ENCODE measurements at places on chromosomes 2 and 18.
A peak's percentile ranks its signal among the peaks of the same experiment; 100 is the strongest.

DNA sequence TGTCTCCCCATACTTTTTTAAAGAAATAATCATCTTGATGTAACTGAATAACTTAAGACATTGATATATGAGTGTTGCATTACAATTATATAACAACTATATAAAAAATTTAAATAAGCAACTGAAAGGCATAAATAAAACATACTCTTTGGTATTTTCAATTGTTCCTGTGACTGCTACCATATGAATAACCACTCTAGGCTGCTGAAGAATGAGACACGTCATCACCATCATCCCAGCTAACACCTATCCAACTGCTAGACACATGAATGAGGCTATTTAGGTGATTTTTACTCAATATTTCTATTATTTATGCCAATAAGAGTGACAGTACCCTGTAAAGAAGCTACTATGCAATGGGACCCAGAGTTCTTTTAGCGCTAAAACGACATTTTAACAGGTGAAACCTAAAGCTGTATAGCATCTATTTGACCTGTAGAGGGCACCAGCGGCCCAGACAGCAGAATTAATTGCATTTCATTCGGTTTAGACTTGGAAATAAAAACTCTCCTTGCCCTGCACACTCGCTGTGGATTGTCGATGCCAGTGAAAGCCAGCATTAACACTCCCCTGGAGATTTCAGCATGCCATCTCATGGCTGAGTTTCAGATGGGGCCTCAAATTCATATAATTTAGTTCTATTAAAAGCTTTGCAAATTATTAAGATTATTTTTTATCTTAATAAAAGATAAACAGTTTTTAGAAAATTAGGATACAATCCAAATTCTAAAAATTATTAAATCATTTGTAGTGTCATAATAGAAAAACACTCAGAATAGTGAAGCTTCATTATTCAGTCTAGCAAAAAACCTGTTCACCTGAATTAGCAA is 89.4 kb upstream of the MAP2 start:
- peak; percentile 39 for DNase-seq

DNA sequence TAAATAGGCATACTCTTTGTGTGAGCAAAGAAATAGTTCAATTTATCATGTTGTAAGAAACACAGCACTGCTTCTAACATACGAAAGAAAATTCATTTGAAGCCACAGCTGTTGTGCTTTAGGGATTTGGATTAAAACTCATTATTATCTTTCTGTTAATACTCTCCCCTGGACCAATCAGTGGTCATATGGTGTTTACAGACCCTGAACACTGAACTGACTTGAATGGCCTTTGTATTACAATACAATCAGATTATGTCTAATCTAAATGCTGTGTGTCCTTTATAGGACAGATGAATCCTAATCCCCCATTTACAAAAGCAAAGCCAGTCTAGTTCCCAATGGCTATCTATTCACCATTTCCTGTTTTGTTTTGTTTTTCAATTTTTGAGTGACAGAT is 36.5 kb downstream of the ZNF385B start:
- DNase-seq: no peak

DNA sequence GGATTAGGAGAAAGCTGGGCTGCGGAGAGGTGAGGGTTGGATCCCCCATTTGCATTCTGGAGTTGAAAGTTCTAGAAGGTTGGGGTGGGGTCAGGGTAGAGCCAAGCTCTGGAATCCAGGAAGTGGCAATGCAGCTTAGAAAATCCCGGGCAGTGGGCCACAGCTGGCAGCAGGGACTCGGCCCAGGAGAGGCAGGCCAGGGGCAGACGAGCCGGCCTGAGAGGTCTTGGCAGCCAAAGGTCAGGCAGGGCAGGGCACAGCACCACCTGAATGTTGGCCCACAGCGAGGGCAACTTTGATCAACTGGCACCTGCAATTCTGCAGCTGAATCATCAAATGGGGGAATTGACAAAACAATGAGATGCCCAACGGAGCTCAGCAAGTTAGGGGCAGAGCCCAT is 139.2 kb downstream of the INHBB start:
- no peak for DNase-seq

GRCh38 chr2:1169291-1169949 is 218.8 kb downstream of the SNTG2 start:
- DNase-seq: no peak

DNA sequence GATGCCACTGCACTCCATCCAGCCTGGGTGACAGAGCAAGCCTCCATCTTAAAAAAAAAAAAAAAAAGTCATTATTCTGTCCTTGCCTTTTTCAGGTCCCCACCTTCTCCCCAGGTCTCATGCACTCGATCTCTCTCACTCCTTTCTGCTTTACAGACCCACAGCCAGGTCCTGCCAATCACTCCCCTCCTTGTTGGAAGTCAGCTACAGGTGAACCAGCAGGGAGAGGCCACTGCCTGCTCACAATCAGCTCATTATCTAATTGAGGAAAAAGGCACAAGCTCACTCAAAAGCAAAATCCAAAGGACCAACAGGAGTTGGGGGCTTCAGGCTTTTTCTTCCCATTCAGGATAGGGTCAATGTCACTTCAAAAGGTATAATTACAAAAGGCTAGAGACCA is 2.0 kb downstream of the WDFY1 start:
- no peak for DNase-seq

- DNase-seq: no peak
Observed at GRCh38 chr2:111225856-111226255, 105.1 kb downstream of the BCL2L11 start.

DNA sequence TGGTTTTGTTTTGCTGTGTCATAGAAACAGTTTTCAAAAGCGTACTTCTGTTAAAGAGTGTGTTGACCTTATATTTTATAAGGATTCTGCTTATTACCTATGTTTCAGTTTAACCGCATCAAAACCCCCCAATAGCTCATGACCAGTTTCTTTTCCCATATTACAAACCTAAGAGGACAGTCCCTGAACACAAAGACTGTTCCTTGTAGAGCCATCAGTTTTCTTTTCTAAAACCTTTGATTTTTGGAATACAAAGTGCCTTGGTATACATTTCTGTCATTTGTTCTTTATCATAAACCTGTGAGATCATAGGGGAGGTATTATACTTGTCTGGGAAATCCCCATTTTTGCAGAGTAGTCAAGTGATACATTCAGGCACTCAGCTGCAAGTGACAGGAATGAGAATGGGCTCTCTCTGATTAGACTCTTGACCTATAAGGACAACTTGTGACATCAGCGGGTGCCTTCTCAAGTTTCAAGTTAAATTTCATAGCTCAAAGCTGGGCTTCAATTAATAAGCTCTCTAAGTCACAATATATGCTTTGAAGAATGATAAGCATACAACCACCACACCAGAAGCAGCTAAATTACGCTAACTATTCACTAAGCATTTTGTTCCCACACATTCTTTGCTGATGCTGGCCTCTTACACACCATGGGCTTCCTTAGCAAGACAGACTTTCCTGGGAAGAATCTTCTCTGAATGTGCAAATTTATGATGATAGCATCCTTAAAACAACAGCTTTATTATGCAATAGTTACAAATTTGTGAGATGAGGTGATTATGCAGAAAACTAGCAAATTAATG is 97.5 kb upstream of the CD302 start:
- no peak for DNase-seq

- no peak for DNase-seq
Observed at GRCh38 chr2:232477751-232478510, 9.7 kb downstream of the ECEL1 start.

DNA sequence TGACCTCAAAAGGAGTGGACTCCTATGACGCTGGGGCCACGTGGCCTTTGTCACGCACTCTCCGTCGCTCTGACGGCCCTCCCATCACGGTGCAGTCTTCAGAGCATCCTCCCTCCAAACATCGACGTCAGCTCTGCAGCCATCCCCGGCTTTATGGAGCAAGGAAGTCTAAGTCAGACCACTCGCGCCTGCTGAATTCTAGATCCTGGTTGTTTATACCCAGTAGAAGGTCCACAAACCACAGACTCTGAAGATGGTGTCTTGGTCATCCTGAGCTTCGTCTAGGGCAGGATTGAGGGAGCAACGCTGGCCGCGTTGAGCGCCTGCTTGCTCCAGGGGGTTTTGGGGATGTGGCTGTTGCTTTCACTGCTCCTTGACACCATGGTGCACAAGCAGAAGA is 228.0 kb upstream of the SALL3 start:
- DNase-seq: no peak

- no peak for DNase-seq
Observed at GRCh38 chr18:13379930-13380690, 161.6 kb downstream of the LDLRAD4 start.

DNA sequence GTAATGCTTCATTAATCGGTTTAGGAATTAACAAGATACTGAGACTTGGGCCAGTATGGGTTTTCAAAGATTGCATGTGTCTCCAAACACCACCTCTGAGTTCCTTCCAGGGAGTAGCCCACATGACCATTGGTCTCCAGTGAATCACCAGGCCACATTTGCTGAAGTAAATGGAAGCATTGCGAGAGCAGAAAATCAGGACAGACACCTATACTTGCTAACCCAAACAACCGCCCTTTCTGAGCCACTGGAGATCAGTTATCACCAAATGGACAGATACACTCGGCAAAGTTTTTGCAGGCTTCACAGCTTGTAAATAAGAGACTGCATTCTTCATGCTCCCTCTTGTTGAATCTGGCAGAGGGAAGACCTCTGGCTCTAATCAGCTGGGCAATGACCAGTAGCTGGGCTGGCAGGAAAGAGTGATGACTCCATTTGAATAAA is 40.9 kb downstream of the GATA6 start:
- no peak for DNase-seq

DNA sequence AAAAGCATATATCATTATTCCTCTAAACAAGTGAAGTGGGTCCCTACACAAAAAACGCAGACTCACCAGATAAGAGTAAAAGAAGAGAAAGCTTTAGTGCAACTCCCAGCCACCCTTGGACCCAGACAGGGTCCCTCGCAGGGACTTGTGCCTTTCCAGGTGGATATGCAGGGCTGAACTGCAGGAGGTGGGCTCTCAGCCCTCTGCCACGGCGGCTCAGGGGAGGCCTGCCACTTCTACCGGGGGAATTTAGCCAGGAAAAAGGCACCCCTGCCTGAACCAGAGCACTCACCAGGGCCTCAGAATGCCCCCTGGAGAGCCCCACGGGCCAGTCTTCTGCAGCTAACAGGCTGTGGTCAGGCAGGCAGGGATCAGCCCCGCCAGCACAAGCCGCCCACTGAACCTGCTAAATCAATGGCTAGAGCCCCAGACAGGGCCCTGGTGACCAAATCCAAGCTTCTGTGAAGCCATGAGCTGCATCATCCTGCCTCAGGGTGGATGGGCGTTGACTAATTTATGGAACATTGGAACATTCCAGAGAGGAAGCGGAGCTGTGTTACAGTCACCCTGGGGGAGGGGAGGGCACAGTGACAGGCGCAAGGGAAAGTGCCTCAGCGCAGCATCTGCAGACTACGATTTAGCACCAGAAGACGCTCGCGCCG is 209.3 kb downstream of the EIPR1 start:
- no peak for DNase-seq

DNA sequence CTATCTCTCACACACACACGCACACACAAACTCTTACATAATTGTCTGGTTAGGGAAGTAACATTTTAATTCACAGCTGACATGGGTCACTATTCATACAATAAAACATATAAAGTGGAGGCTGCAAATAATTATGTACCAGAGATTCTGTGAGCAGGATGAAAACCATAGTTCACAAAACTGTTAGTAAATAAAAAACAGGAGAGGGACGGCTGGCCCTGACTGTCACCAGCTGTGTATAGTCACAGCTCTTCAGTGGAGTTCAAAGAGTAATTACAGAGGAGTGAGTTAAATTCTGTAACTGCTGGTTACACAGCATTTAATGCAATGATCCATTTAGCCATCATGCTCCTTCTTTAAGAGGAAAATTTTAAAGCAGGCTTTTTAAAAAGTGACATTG is 76.9 kb downstream of the NRXN1 start:
- DNase-seq: no peak

- no peak for DNase-seq
Observed at GRCh38 chr2:237978058-237978712, 11.4 kb downstream of the UBE2F start.

DNA sequence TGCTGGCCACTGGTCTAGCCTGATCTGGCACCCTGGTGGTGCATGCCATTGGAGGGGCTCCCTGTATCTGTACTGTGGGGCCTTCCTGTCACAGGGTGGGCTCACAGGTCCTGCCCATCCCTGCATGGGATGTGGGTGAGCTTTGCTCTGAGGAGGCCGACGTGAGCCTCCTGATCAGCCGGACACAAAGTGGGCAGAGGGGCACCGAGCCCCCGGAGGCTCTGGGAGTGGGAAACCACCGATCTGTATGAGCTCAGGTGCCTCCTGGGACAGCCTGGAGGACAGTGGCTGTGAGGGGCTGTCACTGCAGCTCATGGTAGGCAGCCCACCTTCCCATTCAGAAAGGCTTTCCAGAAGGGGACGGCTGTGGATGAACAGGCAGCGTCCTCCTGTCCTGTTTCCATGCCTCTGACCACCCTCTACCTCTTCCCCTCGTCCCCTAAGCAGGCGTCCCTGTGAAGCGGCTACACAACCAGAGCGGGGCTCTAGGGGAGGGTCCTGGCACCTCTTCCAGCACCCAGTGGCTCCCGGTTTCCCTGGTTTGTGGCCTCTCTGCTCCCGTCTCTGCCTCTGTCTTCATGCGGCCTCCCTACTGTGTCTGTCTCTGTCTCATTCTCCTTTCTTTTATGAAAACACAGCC is 112.5 kb upstream of the OTOS start:
- DNase-seq: no peak

DNA sequence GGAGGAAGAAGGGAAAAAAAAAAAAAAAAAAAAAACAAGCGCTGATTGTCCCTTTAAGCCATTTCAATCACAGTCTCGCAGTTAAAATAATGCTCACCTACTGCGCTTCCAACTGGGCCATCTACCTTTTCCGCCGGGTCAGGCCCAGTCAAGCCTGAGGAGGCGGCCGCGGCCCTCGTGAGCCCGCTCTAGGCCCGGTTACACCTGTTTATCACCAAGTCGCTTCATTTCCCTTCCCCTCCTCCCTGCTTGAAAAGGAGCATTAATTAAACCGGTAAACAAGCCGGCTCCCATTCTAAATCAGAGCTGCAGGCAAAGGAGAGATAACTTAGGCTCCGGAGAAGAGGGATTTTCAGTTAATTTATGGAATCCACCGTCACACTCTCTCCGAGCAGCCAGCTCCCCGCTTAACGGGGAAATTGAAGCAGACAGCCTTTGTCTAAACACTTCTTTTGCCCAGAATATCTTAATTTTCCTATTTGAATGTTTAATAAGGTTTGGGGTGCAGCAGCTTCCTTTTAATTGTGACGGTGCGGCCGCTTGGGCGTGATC is 140.1 kb upstream of the SIX3 start:
- DNase-seq: no peak

GRCh38 chr18:58536534-58537271 is 92.2 kb downstream of the ALPK2 start:
- DNase-seq: no peak

GRCh38 chr2:239291475-239292350 is 109.1 kb downstream of the HDAC4 start:
- DNase-seq: no peak

- DNase-seq: no peak
Observed at GRCh38 chr2:21268878-21269224, 145.1 kb downstream of the TDRD15 start.

DNA sequence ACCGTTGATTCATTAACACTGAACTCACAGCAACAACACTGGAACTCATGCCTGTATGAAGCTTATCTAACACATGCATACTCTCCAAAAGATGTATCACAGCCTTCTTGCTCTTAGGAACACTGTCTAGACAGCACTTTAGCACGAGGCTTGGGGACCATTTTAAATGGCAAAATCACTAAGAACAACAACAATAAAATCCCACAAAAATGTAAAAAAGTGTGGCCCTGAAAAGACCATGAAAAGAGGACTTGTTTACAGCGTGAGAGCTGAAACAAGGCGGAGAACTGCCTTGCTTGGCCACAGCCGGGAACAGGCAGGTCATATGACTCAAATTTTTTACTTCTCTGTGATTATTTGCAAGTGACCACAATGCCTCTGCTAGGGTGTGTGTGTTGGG is 48.1 kb downstream of the CHN1 start:
- no peak for DNase-seq

Measured in Caco-2 (cell line).